ENCODE measurements at places on chromosomes 2 and 18.

DNA sequence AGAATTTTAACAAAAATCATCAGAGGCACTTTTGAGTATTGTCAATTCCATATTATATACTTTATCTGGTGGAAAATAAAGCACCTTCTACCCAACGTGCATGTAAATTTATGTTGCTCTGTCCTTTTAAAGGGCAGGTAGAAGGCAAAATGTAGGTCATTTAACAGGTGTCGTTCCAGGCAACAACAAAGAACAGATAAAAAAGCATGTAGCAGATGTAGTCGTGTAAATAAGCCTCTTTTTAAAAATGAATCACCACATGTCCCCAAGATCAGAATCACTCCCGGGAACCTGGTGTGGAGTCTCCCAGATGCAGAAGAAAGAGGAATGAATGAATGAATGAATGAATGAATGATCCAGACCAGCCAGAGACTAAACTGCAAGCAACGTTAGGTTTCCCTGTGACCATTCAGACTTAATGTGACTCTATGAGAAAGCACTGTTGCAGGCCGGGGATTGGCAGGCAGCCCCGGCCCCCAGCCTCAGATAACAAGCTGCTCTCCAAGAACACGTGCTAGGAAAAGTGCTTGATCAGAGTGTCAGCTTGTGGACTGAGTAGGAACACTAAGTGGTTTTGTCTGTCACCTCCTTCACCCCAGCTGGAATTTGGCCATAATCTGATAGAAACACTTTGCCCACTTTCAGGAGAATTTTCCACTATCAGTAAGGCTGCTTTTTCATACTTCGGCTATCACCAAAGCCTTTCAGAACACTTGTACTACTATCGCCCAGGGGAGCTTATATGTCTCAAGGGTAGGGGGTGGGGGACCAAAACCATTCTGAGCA, 100.6 kb downstream of the CDK15 start:
- DNase-seq: no peak

DNA sequence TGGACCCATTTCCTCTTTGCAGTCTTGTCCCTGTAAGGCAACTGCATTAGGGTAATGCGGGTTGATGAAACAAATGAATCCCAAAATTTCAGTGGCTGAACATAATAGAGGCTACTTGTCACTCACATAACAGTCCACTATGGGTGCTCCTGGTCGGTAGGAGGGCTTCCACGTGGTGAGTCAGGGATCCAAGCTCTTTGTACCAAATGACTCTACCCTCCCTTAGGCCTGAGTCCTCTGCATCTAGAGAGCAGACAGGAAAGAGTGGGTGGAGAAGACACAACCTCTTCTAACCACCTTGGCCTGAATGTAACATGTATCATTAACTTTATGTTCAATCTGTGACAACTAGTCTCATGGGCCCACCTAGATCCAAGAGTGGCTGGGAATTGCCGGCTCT, 86.2 kb upstream of the HAAO start:
- DNase-seq: no peak

- DNase-seq: no peak
These were observed 88.0 kb downstream of the SS18 start for GRCh38 chr18:26002375-26002910.

GRCh38 chr18:46794607-46795006, 37.8 kb upstream of the ST8SIA5 start:
- no peak for DNase-seq

GRCh38 chr2:69026691-69027459, 13.9 kb downstream of the ANTXR1 start:
- DNase-seq: no peak

- DNase-seq: no peak
These were observed 671.2 kb downstream of the BCL11A start for GRCh38 chr2:59882279-59882678.

DNA sequence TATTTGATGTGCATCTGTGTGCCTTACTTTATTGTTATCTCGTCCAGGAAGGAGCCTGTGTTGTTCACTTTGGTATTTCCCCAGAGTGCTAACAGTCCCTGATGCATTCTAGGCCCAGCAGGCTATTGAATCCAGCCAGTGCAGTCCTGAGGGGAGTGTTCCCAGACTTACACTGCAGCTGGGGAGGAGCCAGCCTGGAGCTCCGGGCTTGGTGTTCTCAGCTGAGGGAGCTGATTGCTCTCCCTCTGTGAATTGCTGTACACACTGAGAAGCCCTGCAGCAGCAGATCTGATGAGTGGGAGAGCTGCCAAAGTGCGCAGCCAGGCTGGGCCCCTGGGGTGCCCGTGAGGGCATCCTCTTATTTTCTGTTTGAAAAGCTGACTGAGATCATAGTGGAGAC, 159.2 kb downstream of the GALNT3 start:
- no peak for DNase-seq

DNA sequence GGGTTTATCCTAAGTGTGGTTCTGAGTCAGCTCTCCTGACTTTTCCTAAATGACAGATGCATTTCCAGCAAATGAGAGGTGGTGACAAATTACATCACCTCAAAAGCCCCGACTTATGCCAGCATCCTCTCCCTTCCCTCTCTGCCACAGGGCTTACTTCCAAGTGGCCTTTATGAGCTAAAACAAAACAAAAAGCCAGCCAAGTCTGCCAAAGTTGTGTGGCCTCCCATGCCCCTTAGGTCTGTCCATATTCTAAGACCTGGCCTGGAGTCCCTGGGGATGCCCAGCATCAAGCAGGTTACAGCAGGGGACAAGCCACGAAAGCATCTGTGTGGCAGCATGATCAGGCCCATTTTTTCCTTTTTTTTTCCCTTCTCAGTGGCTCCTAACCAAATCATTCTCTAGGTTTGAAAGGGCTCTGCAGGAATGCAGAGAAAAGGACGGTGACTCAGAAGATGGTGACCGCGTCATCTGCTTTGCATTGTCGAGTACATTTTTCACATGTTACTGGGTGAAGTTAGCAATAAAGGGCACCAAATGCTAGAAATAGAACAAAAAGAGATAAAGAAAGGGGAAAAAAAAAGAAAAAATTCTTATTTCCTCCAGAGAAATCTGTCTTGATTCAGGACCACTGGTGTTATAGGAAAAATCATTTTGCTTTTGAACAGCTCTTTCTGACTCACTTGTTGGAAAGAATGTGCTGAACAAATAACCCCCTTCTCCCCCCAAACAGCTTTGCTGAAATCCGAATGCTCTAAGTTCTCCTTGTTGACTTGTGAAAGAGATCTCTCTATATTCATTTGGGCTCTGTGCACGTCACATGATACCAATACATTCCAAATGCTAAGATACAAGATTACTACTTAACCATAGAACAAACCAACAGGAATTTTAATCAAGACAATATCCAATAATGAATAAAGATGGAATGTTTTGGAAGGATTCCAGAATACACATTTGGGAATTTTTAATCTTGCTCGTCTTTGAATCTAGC, 178.7 kb downstream of the EN1 start:
- DNase-seq: no peak

DNA sequence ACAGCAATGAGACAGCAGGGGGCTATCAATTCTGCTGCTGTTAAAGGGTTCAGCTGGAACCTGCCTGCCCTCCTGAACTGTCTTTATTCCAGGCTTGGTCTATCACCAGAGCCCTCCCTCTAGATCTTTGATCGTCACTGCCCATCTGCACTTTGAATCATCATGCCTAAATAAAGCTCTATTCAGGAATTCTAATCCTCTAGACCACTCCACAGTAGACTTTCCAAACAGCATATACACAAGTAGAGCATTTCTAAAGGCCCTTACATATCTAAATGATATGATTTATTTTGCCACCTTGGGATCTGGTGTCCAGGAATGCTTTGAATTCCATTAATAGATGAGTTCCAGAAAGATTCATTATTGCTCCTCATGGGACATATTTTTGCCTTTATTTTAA, 542.1 kb upstream of the SYT4 start:
- no peak for DNase-seq

GRCh38 chr18:58591286-58591685, 37.6 kb downstream of the ALPK2 start:
- DNase-seq: no peak

GRCh38 chr2:41116106-41116797, 664.4 kb upstream of the SLC8A1 start:
- no peak for DNase-seq

- no peak for DNase-seq
These were observed 69.9 kb upstream of the DLX2 start for GRCh38 chr2:172172513-172173173.

DNA sequence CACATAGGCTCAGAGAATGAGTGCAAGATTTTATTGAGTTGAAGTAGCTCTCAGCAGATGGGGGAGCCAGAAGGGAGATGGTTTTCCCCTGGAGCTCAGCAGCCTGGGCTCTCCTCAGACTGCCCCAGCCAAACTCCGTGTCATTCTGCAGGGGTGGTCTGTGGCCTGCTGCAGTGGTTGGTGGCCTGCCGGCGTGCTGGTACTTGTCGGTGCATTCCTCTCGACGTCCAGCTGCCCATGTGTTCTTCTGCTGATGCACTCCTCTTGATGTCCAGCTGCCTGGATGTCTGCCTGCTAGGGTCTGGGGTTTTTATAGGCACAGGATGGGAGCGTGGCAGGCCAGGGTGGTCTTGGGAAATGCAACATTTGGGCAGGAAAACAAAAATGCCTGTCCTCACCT, 25.6 kb upstream of the TMEM17 start:
- no peak for DNase-seq

DNA sequence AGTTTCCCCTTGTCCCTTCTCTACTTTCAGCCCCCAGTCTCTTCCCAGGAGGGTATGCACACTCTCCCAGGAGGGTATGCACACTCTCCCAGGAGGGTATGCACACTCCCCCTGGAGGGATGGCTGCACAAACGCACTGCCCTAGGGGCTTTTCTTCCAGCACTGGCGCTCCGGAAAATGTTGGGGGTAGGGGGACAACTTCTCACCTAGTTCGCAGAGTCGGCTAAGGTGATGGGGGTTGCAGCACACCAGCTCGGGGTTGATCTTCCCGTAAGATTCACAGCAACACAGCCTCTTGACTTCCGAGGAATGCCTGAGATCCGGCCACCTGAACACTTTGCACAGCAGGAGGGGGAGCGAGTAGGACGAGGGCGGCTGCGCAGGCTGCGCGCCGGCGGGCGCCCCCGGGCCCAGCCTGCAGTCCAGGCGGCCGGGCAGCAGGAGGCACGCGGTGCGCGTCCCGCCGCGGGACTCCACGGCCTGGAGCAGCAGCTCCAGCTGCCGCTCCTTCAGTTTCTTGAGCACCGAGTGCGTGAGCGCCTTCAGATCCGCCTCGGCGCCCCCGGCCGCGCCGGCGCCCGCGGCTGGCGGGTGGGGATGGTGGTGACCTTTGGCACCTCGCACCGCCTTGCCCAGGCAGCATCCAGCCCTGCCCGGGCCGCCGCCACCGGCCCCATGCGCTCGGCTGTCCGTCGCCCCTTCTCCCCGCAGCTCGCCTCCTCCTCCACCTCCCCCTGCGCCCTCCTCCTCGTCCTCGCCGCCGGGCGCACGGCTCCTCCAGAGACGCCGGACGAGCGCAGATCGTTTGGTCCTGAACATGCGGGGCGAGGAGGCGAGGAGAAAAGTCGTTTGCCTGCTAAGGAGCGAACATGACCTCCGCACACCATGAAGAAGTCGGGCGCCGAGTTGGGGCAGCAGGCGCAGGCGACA, 894 bp downstream of the SMAD7 start:
- DNase-seq: no peak

DNA sequence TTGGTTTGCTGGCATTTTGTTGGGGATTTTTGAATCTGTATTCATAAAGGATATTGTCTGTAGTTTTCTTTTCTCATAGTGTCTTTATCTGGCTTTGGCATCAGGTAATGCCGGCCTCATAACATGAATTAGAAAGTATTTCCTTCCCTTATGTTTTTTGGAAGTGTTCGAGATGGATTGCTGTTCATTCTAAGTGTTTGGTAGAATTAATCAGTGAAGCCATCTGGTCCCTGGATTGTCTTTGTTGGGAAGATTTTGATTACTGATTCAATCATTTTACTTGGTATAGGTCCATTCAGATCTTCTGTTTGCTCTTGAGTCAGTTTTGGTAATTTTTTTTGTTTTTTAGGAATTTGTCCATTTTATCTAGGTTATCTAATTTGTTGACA, 22.3 kb downstream of the KIAA1328 start:
- DNase-seq: no peak

GRCh38 chr18:74623047-74623816, 25.6 kb downstream of the ZNF407 start:
- no peak for DNase-seq

- DNase-seq: no peak
These were observed 25.0 kb downstream of the CCDC102B start for GRCh38 chr18:68822926-68823325.

GRCh38 chr2:194424683-194425209, 1232.3 kb upstream of the SLC39A10 start:
- no peak for DNase-seq

DNA sequence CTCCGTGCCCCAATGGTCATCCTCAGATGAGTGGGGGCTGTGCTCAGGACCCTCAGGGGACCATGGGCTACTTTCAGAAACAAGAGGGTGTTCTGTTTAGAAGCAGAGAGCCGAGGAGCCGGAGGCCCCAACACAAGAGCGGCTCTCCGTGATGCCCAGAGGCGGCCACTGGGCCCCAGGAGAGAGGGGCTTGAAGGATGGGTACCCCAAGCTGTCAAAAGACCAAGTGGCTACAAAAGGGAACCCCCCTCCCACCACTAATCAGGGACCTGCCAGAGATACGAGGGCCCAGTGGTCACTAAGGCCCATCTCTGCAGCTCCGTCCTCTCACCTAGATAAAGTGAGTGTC, 93.6 kb downstream of the HDAC4 start:
- no peak for DNase-seq

- DNase-seq: no peak
These were observed 647.6 kb upstream of the PKDCC start for GRCh38 chr2:41400088-41400665.

GRCh38 chr2:181828122-181828705, 63.3 kb upstream of the ITPRID2 start:
- DNase-seq: no peak

DNA sequence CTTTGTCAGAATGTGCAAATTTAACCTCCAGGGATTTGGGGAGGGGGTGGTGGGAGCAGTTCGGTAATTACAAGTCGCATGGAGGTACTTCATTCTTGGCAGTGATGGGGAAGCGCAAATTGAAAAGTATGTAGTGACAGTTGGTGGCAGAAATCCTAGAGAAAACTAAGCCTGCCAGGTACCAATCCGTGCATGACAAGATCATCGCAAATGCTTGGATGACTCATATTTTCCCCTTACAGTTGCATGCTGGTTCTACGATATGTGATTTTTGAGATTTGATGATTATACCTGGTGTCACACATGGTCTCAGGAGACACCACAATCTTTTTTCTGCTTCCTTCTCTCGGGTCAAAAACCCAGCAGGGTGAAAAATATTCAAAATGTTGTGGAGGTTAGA, 479.7 kb upstream of the ID2 start:
- no peak for DNase-seq

GRCh38 chr2:199818026-199818425, 33.0 kb downstream of the FTCDNL1 start:
- DNase-seq: no peak

Data from cortex of kidney (tissue), 1 donor.